CD4-positive, alpha-beta T cell treated with Interleukin-6 at 100 ng/mL for 8 hours (primary cell): ENCODE measurements at places on chromosomes 6 and 20.

- peak; percentile 70 for DNase-seq
These were observed 7.6 kb upstream of the TMEM14A start for GRCh38 chr6:52663120-52663935.

- DNase-seq, result no peak
These were observed 491.4 kb downstream of the LMBRD1 start for GRCh38 chr6:69305456-69305855.

GRCh38 chr6:143332153-143332845, 118.2 kb downstream of the ADAT2 start:
- DNase-seq, result no peak

- no peak for DNase-seq
These were observed 29.3 kb upstream of the ZNF391 start for GRCh38 chr6:27359231-27359630.

DNA sequence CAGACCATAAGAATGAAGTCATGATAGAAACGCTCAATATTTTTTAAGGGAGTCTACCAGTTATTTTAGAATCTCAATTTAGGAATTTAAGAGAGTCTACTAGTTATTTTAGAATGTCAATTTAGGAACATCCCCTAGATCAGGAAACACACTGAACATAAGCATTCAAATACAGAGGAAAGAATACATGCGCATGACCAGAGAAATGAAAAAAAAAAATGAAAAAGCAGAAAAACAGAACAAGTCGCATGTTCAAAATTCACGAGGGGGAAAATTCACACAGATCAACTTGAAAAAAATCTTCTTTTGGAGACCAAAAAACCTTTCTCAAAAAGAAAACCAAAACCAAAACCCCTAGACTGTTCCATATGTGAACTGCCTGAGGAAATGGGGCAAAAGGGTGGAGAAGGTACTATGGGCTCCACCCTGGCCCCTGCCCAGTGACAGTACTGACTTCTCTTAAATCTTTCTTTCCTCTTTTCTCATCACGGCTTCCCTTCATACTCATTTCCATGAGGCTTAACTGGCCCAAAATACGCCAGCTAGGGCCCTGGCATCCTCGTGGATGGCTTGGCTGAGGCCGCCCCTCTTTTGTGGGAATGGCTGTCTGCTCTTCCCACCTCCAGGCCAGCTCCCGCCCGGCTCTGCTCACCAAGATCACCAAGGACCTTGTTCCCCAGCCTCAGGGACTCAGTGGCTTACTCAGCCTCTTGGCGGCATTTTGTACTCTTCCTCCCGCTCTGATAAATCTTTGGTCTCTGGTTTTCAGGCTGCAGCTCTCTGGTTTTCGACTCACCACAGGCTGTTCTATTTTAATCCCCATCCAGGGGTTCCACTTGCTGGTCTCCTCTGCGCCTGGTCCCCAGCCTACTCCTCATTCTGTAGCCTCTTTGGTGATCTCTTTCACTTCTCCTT, 11.2 kb downstream of the ZBTB2 start:
- DNase-seq, result peak; percentile 38

GRCh38 chr6:33028220-33028849, 18.9 kb upstream of the HLA-DOA start:
- no peak for DNase-seq

GRCh38 chr6:144478483-144478882, 193.3 kb downstream of the UTRN start:
- DNase-seq, result no peak

DNA sequence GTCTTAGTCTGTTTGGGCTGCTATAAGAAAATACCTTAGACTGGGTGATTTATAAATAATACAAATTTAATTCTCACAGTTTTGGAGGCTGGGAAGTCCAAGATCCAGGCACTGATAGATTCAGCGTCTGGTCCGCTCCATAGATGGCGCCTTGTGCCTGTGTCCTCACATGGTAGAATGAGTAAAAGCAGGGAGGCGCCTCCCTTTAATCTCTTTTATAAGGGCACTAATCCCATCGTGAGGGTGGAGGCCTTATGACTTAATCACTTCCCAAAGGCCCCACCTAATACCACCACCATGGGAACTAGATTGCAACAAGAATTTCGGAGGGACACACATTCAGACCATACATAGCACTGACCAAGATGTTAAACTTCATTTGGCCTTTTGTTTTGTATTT, 91.2 kb upstream of the TMEM181 start:
- no peak for DNase-seq

DNA sequence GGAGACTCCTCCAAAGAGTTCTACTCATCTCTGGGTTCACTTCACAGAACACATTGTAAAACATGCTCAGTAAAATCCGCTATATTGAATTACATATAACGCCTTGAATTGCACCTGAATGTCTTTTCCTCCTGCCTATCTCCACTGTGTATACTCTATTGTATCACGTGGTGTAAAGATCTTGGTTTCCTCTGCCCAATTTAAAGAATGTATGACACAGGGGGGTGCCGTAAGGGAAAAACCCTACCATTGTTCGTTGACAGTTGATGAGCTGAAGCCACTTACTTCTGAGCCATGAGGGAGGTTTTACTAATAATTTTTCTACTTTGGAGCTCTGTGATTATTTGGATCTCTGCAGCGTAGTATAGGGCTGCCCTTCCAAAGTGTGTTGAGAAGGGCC, 6.0 kb downstream of the ASF1A start:
- peak; percentile 30 for DNase-seq

GRCh38 chr6:67541586-67541985, 1093.5 kb upstream of the ADGRB3 start:
- DNase-seq, result no peak

DNA sequence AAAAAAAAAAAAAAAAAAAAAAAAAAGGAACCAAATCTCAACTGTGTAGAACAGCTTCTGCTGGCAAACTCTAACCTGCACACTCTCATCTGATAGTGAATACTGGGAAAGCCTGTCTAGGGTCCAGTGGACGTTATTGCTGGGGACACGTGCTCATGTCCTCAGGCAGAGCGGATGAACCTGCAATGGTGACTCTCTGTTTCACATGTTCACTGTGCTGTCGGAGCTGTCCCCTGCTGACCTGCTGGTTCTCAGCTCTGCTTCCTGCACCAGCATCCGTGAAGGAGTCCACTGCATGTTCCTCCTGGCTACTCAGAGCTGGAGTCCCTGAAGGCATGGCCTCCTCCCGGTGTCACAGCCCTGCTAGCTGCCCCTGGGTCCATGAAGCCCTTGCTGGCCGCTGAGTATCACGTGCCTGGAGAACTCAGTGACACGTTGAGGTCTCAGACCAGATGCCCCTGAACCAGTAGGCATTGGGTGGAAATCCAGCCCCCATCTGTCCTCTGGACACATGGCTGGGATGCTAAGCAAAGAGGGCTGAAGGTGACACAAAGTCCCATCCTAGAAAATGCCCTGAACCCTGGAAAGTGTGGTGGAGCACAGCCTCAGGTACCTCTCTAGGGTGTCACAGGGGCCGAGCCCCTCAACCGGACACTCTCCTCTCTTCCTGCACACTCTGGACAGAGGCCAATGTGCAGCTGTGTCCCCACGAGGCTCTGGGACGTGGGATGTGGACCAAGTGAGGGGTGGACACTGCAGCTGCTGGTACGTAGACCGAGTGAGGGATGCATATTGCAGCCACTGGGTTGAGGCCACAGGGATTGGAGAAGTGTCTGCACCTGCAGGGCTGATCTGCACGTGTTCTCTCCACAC, 54.9 kb upstream of the FRMD1 start:
- DNase-seq, result no peak

DNA sequence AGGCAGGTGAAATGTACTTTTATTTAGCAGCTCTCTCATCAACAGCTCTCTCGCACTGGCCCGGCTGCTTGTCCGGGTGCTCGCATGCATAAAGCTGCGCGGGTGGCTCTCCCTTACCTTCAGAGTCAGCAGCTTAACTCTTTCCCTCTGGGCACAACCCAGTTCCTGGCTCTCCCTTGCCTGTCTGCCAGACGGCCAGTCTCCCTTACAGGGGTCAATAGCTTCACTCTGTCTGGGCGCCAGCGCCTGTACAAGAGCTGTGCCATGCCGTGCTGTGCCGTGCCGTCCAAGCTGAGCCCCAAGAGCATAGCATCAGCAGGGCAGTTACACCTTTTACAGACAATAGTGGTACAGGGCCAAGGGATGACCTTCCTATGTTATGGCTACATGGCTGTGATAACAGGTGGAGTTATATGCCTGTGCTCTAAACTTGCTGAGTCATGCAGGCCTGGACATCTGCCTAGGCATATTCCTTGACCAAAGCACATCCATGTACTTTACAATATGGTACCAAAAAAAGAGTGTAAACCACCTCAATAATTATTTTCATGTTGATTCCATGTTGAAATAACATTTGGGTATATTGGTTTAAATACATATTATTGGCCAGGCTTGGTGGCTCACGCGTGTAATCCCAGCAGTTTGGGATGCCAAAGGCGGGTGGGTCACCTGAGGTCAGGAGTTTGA, 47.9 kb downstream of the BLTP3A start:
- DNase-seq, result no peak

- DNase-seq, result no peak
These were observed 33.3 kb upstream of the NKAIN2 start for GRCh38 chr6:123770247-123770949.

DNA sequence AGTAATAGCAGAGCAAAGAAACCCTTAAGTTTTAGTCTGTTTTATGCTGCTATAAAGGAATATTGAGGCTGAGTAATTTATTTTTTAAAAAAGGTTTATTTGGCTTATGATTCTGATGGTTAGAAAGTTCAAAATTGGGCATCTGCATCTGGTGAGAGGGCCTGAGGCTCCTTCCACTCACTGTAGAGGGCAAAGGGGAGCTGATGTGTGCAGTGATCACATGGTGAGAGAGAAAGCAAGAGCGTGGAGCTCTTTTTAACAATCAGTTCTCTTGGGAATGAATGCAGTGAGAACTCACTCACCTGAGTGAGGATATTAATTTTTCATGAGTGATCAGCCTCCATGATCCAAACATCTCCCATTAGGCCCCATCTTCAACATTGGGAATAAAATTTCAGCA, 36.4 kb upstream of the SAMD3 start:
- no peak for DNase-seq

DNA sequence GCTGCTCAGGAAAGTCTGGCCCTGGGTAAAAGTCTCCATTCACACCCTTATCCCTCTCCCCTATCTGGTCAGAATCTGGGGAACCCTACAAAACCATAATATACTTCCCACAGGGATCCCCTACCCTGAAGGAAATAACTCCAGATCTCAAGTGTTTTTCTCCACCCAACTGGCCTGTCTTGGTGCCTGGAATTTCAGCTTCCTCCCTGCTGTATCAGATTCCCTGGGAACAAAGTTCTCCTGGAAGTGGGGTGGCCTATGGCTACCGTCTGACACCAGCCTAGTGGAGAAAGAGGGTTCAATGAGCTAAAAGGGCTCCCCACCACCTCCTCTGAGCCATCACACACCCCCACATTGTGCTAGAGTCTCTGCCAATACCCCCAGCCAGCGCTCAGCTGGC, 15.0 kb downstream of the HSPA12B start:
- DNase-seq, result no peak

DNA sequence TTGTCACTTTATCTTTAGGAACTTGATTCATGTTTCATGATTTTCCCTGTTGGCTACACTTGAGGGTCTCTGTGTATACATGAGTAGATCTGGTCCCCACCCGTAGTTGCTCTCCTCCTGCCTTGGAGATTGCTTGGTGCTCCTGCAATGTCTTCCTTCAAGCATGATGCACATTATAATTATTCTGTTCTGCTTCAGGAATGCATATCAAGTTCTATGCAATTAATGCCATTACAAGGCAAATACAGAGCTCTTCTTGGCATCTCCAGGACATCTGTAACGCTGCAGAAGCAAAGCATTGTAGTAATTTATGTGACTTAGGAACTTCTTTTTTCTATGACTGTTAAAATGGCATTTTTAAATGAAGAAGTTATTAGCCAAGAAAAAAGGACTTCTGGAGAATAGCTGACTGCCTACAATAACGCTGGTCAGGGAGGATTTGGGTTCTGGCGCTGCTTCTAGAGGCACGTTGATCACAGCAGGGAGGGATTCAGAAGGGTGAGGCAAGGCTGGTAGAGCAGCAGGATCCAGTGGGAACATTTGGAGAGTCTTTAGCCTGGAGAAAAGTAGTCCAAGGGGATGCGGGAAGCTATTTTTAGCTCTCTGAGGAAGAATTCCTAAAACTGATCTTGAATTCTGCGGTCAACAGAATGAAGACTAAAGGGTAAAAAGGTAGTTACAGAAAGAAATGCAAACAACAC, 203.6 kb downstream of the PLCB1 start:
- DNase-seq, result no peak

GRCh38 chr20:59305908-59306655, 5.7 kb downstream of the EDN3 start:
- DNase-seq, result no peak

DNA sequence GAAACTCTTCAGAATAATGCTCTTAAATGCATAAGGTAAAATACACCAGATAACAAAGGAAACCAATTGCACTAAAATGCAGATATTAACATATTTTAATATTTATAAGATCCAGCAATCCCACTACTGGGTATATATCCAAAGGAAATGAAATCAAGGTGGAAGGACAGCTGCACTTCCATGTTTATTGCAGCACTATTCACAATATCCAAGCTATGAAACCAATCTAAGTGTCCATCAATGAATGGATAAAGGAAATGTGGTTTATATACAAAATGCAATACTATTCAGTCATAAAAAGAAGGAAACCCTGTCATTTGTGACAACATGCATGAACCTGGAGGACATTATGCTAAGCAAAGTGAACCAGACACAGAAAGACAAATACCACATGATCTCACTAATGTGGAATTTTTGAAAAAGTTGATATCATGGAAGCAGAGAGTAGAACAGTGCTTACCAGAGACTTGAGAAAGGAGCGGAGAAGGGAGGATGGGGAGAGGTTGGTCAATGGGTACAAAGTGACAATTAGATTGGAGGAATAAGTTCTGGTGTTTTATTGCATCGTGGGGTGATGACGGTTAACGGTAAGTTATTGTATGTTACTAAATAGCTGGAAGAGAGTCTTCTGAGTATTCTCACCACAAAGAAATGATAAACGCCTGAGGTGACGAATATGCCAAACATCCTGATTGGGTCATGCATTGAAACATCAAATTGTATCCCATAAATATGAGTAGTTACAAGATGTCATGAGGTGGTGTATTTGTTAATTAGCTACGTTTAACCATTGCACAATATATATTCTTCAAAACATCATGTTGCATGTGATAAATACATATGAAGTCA, 37.9 kb upstream of the RNF24 start:
- no peak for DNase-seq

DNA sequence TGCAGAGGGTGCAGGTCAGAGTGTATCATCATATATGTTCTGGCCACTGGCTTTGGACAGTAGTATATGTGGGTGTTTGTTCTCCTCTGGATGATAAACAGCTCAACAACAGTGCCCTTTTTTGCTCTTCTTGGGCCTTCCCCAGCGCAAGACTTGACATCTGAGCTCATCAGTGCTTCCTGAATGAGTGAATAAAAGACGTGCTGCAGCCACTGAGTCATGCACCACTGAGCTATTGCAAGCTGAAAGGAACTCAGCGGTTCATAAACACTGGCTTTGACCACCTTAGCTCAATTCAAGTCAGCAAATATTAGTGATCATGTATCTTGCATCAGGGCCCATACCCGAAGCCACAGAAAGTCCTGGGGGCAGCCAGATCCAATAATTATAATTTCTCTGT, 105.3 kb upstream of the KCNG1 start:
- DNase-seq, result no peak
